Endodermal cell (in vitro differentiated cells): ENCODE measurements at places on chromosomes 5 and 9. TPM values are rescaled to one million over a fixed set of nuclear protein-coding genes. Genes with fewer than 3 reads are reported as not detected.

GRCh38 chr9:8799615-8800014, 1000.0 kb upstream of the DMAC1 start:
- H3K36me3 ChIP-seq: peaks cover 4% of the 10 kb centered on the region
- no peaks in the 10 kb centered on the region for H3K27me3 ChIP-seq
- no peak for DNase-seq
- no peak overlapping the region for H3K4me3 ChIP-seq

The CCNI2 gene
- total RNA-seq: 0.42 to 1.3 TPM (median 0.67 TPM) in 3 replicates

GRCh38 chr9:83582029-83582428, 40.9 kb upstream of the IDNK start:
- H3K27me3 ChIP-seq: no peaks in the 10 kb centered on the region
- no peak for DNase-seq
- H3K36me3 ChIP-seq: no peaks in the 10 kb centered on the region

The SOHLH1 gene
- total RNA-seq: not detected in 3 replicates

GRCh38 chr9:8637626-8638025, 838.0 kb upstream of the DMAC1 start:
- H3K36me3 ChIP-seq: no peaks in the 10 kb centered on the region
- no peak overlapping the region for H3K27ac ChIP-seq
- H3K4me3 ChIP-seq: no peak overlapping the region
- no peaks in the 10 kb centered on the region for H3K27me3 ChIP-seq

- no peak overlapping the region for H3K4me3 ChIP-seq
- H3K36me3 ChIP-seq: no peaks in the 10 kb centered on the region
- DNase-seq: no peak
Measured at GRCh38 chr9:21758540-21758939, 43.9 kb upstream of the MTAP start.

DNA sequence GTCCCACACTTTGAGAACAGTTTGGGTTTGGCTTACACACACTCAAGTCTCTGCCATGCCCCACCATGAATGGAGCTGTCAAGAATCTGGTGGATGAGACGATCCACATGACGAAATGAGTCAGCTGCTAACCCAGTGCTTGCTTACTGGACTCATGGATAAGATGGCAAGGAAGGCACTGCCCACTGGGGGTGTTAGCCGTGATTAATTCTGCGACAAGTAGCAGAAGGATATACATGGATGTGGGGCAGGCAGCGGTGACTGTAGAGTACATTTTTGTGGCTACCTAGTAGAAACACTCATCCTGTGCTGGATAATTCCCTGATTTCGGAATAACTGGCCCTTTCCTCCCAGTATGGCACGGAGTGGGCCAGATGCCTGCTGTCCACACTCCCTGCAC, 77.5 kb downstream of the SPATA31C2 start:
- DNase-seq: no peak
- no peaks in the 10 kb centered on the region for H3K4me1 ChIP-seq
- no peak overlapping the region for H3K27ac ChIP-seq
- H3K4me3 ChIP-seq: no peak overlapping the region
- no peaks in the 10 kb centered on the region for H3K27me3 ChIP-seq
- no peaks in the 10 kb centered on the region for H3K36me3 ChIP-seq

The CDC20B gene
- 0.13 and 0.27 TPM in 2 replicates for total RNA-seq

- peaks cover 14% of the 10 kb centered on the region for H3K36me3 ChIP-seq
- no peaks in the 10 kb centered on the region for H3K27me3 ChIP-seq
- H3K4me3 ChIP-seq: no peak overlapping the region
- H3K4me1 ChIP-seq: no peaks in the 10 kb centered on the region
- DNase-seq: no peak
- no peak overlapping the region for H3K27ac ChIP-seq
Measured at GRCh38 chr9:6855860-6856259, 98.1 kb downstream of the KDM4C start.

The ZBED3 gene
- total RNA-seq: 4.5 and 5.3 TPM in 2 replicates

The SLC22A4 gene
- 0.23 and 0.68 TPM in 2 replicates for total RNA-seq

DNA sequence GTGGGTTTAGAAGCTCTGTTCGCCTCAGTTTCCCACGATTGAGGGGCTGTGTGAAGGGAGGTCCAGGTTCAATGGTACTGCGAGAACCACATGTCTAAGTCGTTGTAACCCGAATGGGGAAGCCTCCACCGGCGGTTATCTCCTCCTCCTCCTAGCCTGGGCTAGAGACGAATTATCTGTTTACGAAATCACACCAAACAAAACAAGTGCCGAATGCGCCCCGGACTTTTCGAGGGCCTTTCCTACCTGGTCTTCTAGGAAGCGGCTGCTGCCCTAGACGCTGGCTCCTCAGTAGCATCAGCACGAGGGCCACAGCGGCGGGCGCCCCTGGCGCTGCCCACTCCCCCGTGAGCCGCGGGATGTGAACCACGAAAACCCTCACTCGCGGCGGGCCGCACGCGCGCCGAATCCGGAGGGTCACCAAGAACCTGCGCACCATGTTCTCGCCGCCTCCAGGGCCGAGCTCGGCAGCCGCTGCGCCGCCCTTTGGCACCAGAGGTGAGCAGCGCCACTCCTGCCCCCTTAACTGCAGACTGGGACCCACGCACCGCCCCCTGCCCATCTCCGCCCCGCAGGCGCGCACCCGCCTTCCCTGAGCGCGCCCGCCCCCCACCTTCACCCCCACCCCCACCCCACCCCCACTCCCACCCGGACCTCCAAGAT, at the start of gene CDKN2A:
Gene CDKN2A (minus strand): TSS at position 500 of the 663 bp plus-strand sequence.
- H3K4me1 ChIP-seq: no peaks in the 10 kb centered on the region

DNA sequence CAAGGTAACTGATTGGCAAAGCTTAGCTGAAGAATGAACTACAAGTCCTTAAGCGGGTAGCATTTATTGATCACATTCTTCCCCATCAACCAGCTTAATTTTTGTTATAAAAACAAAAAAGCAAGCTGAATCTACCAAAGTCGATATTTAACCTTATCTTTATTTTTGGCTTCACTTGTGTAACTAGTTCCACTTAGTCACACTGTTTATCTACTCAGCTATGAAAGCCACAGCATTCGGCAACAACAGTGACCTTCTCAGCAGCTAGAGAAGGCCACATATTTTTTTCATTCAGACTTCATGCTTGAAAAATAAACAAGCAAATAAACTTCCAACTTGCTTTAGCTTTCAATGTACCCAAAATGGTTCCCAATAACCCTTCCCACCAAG, 69.4 kb downstream of the KLHL3 start:
- no peak overlapping the region for H3K27ac ChIP-seq
- no peaks in the 10 kb centered on the region for H3K36me3 ChIP-seq
- H3K4me3 ChIP-seq: no peak overlapping the region
- no peak for DNase-seq
- H3K4me1 ChIP-seq: peaks cover 7% of the 10 kb centered on the region

DNA sequence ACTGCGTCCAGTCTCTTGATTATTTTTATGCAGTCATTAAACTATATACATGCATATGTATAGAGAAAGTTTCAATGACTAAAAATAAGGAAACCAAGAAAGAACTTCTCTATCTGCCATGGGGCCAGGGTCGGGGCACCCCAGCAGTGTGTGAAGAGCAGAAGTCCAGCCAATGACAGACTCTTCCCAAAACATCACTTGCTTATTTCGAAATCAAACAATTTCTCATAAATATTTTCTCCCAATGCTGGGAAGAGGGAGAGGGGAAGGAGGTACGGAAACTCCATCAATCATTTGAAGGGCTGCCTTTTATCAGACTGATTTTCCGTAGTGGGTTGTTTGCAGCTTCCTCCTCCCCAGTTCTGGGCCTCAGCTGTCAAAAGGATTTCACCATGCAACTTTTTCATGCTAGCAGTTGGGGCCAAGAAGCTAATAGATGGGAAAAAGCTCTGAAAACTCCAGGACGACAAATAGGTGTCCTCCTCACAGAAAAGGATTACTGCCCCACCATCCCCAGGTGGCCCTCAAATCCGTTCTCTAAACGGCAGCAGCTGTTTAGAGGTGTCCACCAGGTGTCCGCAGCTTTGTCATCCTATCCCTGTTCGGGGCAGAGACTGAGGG, 617 bp upstream of the FPGS start:
- peak overlapping the region; percentile 79 for H3K4me3 ChIP-seq
- H3K4me1 ChIP-seq: peaks cover 13% of the 10 kb centered on the region
- no peaks in the 10 kb centered on the region for H3K27me3 ChIP-seq
- no peak overlapping the region for H3K27ac ChIP-seq
- DNase-seq: no peak
- peaks cover 10% of the 10 kb centered on the region for H3K36me3 ChIP-seq

The C5orf34 gene
- total RNA-seq: 5.9 and 7.4 TPM in 2 replicates

DNA sequence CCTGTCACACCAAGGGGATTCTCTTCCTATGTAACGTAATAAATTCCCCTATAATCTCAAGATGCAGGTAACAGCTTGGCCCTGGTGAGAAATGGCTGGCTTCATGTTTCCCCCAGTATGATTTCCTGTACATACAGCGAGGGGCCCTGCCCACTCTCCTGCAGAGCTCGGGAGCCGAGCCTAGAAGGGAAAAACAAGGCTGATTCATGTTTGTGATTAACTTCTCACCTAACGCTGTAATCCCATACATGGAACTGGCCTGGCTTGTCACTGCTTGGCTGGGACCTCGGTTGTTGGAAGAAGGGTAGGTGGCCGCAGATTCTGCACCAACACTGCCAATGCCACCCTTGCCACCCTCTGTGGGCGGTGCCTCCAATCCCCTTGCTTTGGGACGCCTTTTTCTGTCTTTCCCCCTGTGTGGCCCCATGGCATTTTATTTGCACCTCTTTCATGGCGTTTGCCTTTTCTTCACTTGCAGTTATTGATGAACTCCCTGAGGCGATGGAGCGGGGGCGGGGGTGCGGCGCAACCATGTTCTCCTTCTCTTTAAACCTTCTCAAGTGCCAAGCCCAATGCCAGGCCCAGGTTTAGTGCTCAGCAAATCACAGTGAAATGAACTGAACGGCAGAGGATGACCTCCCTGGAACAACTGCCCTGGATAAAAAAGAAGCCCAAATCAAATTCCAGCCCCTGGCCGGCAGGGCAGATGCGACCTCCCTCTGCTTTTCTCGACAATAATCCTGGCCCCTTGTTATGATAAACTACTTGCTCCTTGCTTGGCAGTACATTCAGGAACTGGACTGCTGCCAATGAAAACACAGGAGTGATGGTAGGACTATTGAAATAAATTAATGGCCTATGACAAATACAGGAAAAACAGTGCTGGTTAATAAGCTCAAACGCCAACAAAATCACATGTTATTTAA, 108.1 kb downstream of the TMEM174 start:
- H3K36me3 ChIP-seq: no peaks in the 10 kb centered on the region
- H3K4me1 ChIP-seq: peaks cover 4% of the 10 kb centered on the region
- DNase-seq: no peak
- H3K27ac ChIP-seq: no peak overlapping the region
- H3K27me3 ChIP-seq: peaks cover 5% of the 10 kb centered on the region
- H3K4me3 ChIP-seq: no peak overlapping the region

DNA sequence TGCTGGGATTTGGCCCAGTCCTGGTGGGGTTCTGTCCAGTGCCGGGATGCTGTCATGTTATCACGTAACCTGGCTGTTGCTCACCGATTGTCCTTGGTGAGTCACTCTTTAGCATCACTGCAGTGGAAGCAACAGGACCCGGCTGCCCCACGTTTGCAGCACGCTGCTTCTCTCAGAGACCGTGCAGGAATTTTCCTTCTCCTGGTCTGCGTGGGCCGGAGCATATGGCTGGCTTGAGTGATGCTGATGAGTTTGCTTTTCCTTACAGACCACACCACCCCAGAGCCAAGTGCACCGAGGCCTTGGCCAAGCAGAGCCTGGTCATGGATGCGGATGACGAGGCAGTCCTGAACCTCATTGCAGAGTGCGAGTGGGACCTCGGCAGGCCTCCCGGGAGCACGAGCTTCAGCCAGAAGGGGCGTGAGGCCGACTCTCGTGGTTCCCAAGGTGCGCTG, 21.4 kb downstream of the CEP72 start:
- no peak for DNase-seq
- no peak overlapping the region for H3K4me3 ChIP-seq
- peak overlapping the region; percentile 8 for H3K27ac ChIP-seq
- no peaks in the 10 kb centered on the region for H3K27me3 ChIP-seq

The WWC1 gene
- total RNA-seq: 9.0 to 20.3 TPM (median 18.3 TPM) in 3 replicates

DNA sequence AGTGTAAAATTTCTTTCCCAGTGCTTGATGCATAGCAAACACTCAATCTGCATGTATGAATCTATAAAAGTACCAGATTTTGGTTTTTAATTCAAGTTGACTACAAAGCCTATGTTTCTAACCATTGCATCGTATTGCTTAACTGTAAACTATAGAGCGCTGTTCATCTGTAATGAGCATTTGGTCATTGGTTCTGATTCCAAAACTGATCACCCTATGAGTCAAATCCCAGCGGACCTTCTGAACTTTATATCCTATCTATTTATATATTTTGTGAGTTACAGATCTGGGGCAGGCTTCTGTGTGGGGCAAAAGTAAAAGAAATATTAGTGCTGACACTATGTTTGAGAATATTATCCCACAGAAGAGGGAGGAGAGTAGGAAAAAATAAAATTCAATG, 305.7 kb upstream of the TNC start:
- no peaks in the 10 kb centered on the region for H3K4me1 ChIP-seq
- H3K27ac ChIP-seq: no peak overlapping the region
- no peaks in the 10 kb centered on the region for H3K27me3 ChIP-seq
- no peak for DNase-seq
- no peaks in the 10 kb centered on the region for H3K36me3 ChIP-seq

DNA sequence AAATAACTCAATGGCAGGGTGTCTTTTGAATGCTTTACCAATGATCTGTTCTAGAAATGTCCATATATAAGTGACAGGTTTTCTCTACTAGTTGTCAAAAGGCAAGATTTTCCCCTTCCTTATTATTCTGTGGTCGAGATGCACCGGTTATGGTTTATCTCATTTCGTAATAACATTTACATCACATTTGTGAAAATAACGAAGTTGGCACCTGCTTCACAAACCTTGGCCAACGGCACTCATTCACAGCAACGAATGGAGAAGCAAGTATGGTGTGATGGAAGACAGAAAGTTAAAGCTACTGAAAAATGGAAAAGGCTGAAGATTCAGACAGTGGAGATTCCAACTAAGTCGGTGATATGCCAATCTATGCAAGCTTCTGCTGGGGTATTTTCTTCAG, 235.8 kb downstream of the KCTD16 start:
- H3K36me3 ChIP-seq: no peaks in the 10 kb centered on the region
- peaks cover 9% of the 10 kb centered on the region for H3K4me1 ChIP-seq
- no peak overlapping the region for H3K4me3 ChIP-seq
- H3K27me3 ChIP-seq: no peaks in the 10 kb centered on the region

- H3K36me3 ChIP-seq: no peaks in the 10 kb centered on the region
- peak; percentile 93 for DNase-seq
- no peak overlapping the region for H3K27ac ChIP-seq
Measured at GRCh38 chr9:126558051-126558665, 55.6 kb upstream of the LMX1B start.
